ENCODE measurements at places on chromosomes 5 and 9.

DNA sequence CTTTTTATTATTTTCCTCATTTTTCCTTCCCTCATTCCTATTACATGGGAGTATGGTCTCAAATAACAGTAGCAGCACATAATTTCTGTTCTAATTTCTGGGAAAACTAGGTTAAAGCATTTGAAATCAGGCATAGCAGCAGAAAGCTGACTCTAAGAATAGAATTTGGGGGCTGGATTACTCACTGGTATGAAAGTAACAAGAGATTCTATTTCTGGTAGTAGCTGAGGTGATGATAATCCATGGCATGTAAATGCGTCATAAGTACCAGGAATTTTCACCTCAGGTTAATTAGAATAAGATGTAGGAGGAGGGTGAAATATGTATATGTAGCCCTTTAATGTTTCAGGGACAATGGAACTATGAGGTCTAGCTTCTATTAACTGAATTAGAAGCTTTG, 662.0 kb downstream of the PTPRD start:
- no peak for DNase-seq

GRCh38 chr9:127980060-127980705, 606 bp downstream of the EEIG1 start:
- peak; percentile 45 for DNase-seq

DNA sequence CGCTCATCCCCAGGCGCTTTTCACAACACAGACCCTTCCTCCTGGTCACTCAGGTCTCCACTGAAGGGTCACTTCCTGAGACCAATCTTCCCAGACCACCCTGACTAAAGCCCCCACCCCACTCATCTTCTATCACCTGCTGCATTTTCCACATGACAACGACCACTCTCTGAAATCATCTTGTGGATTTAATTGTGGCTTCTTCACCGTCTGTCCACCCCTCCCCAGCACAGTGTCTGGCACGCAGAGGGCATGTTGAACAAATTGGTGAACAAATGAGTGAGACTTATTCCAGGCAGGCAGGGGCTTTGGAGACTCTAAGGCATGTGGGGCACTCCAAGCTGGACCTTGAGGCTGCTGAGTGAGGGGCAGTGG, 8.8 kb downstream of the BARX1 start:
- DNase-seq: no peak

- no peak for DNase-seq
Measured at GRCh38 chr9:24901319-24901718, 355.6 kb upstream of the IZUMO3 start.

DNA sequence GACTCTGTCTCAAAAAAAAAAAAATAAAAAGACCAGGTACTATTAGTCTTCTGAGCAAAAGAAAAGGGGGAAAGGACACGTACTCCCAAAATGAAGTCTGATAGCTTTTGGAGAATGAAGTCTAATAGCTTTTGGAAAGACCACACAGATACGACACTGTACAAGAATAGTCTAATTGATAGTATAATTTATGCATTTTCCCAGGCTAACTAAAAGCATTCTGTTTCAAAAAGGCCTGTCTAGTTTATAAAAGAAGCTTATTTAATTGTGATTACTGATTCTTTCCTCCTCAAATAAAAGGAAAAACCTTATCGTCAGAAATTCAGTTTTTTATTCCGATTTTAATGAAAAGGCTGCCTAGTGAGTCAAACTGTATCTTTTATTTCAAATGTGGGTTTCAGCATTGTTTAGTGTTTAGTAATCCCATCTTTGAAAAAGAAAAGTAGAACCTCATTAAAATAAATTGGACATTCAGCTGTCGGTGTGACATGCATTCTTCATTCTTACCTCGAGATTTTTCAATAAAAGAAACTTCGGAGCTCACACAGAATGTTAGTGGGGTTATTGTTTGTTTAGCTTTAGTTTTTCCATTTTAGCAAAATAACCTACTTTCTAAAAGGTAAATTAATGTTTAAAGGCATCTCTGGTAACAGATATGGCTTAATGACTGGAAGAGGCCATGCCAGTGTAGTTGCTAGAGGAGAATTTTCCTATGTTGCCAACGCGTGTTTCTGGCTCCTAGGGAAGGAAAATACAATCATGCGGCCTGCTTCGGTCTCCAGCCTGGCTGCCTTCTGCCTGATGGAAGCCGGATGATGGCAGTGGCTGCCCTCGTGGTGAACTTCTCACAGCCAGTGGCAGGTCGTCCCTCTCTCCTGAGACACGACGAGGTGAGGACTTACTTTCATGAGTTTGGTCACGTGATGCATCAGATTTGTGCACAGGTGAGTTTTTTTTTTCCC, 70.0 kb downstream of the NLN start:
- no peak for DNase-seq

GRCh38 chr5:151258201-151258611, 5.2 kb downstream of the GM2A start:
- no peak for DNase-seq

DNA sequence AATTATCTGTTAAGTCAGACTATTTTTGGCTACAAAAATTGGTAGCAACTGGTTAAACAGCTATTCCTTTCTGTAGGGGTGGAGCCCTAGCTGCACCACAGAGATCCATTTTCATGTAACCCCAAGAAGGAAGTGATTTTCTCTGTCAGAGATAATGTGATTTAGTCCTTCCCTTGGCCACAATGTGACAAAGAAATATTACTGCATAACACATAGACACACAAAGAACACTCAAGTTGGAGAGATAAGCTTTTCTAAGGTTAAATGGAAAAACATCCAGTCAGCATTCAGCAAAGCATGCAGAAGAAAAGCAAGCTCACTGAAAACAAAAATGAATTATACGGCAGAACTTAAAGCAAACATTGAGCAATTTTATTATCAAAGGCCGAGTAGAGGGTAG, 227.8 kb upstream of the CDH9 start:
- no peak for DNase-seq

DNA sequence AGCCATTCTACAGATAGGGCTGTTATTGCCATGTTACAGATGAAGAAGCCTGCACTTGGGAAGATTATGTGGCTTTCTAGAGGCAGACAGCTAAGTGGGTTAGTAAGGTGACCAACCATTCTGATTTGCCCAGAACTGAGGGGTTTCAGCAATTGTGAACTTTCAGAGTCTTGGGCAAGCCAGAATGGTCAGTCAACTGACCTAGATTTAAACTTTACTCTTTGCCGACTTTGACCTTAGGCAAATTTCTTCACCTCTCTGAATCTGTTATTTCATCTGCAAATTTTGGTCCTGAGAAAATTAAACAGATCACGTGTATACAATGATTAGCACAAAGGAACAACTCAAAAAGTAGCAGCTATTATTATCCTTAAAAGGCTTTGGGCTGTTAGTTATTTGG, 20.4 kb upstream of the TNFSF8 start:
- no peak for DNase-seq

- DNase-seq: no peak
Measured at GRCh38 chr5:351084-351920, 29.8 kb downstream of the AHRR start.

GRCh38 chr5:153159616-153160015, 330.9 kb upstream of the GRIA1 start:
- no peak for DNase-seq

- no peak for DNase-seq
Measured at GRCh38 chr9:121718084-121718483, 66.7 kb downstream of the DAB2IP start.

DNA sequence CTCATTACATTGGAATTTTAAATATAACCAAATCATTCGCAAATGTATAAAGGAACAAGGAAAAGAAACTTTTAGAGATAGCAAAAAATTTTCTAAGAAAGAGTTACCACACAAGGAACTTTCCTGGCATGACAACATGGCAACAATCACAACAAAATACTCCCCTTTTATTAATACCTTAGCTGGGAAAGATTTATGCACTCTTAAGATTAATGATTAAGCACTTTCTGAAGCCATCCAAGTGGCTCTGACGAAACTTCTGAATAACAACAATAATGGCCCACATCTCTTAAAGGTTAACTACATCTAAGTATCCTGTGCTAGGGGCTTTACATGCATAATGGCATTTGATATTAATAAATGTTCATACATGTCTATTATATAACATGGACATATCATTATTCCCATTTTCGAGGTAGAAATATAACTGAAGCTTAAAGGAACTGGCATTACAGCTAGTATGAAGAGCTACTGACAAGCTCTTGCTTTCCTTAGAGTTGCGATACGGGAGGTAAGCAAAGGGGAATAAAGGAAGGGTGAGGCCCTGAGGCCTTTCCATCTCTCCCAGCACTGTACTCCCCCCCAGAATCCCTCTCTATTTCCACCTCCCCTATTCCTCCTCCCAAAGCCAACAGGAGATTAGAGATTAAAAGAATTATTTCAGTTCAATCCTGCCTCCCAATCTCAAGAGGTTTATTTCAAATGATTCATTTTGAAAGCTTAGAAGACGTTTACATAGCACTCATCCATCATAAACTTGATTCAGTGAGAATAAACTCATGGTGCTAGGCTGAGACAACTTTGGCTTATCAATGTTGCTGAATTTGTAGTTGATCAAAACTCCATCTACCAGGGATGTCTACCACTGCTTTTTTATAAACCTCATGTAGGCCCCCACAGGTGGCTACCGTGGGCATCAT, 9.6 kb downstream of the MTMR12 start:
- no peak for DNase-seq

DNA sequence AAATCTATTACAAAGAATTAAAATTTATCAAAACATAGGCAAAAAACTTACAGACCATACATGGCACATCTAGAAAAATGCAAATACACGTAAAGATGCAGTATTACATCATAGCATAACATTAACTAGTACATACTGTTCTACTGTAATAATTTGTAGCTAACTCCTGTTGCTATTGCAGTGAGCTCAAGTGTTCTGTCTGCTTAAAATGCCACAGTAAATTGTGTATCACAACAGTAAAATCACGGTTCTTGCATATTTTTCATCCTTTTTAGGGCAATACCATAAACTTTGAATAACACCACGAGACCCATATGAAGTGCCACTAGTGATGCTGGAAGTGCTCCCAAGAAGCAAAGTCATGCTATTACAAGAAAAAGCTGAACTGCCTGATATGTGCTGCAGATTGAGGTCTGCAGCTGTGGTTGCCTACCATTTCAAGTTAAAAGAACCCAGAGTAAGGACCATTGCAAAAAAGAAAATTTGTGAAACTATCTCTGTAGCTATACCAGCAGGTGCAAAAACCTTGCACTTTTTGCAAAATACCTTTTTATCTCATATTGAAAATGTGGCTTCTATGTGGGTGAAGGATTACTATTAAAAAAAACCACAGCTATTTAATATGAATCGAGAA, 14.2 kb downstream of the HOMER1 start:
- no peak for DNase-seq

- DNase-seq: no peak
Measured at GRCh38 chr5:52709167-52709925, 78.4 kb upstream of the ITGA1 start.

DNA sequence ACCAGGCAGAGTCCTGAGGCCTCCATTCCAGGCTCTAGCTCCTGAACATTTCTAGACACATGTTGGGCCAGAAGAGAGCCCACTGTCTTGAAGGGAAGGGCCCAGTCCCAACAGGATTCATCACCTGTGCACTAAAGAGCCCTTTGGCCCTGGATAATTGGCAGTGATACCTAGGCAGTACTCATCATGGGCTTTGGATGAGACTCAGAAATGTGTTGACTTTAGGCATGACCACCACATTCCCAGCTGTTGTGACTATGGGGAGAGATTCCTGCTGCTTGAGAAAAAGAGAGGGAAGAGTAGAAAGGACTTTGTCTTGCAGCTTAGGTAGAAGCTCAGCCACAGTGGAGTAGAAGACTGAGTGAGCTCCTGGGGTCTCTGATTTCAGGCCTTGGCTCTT, 138.4 kb upstream of the DAPK1 start:
- DNase-seq: no peak

DNA sequence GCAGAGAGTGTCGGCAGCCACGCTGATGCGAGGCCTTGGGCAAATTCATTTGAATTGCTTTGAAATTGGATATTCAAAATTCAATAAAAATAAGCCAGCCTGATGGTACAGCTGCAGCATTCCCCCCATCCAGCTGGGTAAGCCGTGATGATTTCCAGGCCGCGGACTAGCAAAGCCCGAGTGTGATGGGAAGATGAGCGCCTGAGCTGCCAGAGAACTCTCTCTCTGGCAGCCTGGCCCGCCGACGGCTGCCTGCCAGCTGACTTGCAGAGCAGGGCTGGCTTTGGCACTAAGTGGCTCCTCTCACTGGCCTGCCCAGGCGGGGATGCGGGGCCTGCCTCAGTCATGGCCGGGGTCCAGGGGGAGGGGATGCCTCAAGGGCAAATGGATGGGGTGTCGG, 268.3 kb upstream of the WWC1 start:
- no peak for DNase-seq

DNA sequence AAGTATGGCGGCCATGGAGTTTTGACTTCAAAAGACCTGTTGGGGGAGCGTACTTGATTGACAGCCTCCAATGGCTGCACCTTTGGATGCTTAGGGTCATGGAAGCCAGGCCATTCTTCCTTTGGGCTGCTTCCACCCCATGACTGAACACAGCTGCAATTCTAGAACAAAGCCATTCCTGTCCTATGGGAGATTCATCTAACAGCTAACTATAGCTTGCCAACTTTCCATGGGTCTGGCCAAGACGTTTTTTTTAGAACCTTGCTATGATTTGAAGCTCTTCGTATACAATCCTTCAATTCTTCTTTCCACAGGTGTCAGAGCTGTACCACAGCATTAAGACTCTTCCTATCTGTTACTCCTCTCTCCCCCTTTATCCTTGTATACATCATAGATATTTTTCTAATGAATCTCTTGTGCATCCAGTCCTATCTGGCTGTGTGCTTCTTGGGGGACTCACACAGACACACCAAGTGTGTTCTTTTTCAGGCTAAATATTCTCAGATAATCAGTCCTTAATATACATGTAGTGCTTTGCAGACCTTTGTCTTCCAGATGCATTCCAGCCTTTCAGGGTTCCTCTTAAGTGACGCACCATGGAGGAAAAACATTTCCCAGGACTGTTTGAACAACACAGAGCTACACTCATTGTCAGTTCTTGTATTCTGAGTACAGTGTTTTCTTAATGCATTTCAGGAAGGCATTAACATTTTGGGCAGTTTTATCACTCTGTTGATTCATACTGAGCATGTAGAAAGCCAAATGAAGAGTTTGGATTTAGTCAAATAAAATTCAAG, 198.9 kb downstream of the TAF11L14 start:
- DNase-seq: no peak

GRCh38 chr5:108642170-108642906, 105.4 kb upstream of the FER start:
- peak; percentile 7 for DNase-seq

DNA sequence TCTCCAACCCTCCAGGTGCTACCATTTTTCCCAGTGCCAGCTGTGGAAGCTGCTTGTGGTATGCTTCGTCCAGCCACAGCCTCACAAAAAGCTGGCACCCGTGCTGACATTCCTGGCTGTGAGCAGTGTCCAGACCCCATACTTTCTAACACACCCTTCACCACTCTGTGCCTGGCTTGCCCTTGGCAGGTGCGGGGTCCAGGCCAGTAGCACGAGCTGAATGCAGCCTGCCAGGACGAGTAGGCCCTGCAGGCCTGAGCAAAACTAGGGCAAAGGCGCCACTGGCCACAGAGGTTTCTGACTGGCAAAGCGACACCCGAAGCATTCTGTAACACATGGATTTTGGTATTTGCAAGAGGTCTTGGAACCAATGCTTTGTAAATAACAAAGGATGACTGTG, 26.0 kb upstream of the GHR start:
- DNase-seq: no peak

Data from stimulated activated naive CD4-positive, alpha-beta T cell treated with Interleukin-2 at 50 U/mL for 16 hours (primary cell).